Fibroblast of lung (primary cell): ENCODE measurements at places on chromosomes 7 and 10. TPM values are rescaled to one million over a fixed set of nuclear protein-coding genes. Genes with fewer than 3 reads are reported as not detected.

The BMPER gene
- total RNA-seq = 12.2 and 28.2 TPM in 2 replicates

The SNCG gene
- total RNA-seq = 8.7 and 21.3 TPM in 2 replicates

The TRPV5 gene
- total RNA-seq = not detected in 2 replicates

The ANK3 gene
- 0.50 and 1.3 TPM in 2 replicates for total RNA-seq

The GFRA1 gene
- total RNA-seq = 6.3 and 23.1 TPM in 2 replicates

The AKR1C4 gene
- total RNA-seq = not detected in 2 replicates

The LOXL4 gene
- 52.6 and 73.0 TPM in 2 replicates for total RNA-seq

The SPDYE11 gene
- total RNA-seq = not detected in 2 replicates

The MICALL2 gene
- total RNA-seq = 48.0 and 60.1 TPM in 2 replicates

The ST8SIA6 gene
- total RNA-seq = under 0.01 and 0.26 TPM in 2 replicates

The GNAT3 gene
- total RNA-seq = not detected in 2 replicates

The CAV2 gene
- 60.1 and 119 TPM in 2 replicates for total RNA-seq

The ZNF680 gene
- total RNA-seq = 5.1 and 10.1 TPM in 2 replicates
